Activated CD8-positive, alpha-beta memory T cell treated with anti-CD3 and anti-CD28 coated beads for 1 hour (primary cell): ENCODE measurements at places on chromosomes 2 and 18.

- no peak for DNase-seq
Observed at GRCh38 chr2:145464866-145465265, 944.9 kb upstream of the ZEB2 start.

- DNase-seq, result no peak
Observed at GRCh38 chr2:84449055-84449454, 10.0 kb downstream of the SUCLG1 start.

DNA sequence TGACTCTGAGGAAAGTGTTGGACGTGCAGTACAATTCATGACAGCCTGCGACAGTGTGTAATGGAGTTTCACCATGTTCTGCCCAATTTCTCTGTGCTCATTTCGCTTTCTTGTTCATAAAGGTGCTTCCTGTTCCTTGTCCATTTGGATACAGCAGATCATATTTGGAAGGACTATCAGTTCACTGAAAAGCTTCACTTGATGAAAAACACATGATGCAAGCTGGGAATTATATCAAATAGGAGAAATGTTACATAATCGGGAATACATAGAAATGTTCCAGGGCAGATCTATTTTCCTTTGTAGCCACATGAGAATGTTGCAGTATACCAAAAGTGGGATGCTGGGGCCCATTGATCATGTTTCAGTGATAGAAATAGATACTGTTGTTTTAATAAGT, 266.3 kb upstream of the SLC14A2 start:
- DNase-seq, result no peak

DNA sequence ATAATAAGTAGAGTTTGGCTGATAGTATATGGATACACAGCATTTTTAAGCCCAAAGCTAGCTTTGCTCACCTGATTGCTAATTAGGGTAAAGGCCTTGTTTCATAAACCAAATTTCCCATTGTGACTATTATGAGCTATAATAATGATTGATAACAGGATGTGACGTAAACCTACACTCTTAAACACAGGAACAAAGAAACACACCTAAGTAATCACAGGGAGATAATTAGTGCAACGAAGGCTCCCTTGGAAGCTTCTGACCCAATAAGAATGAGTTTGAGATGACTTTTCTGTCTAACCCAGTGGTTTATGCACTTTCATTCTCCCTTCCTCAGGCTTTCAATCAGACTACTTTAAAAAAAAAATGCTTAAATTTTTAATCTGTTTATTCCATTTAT, 683.2 kb downstream of the SATB2 start:
- no peak for DNase-seq

DNA sequence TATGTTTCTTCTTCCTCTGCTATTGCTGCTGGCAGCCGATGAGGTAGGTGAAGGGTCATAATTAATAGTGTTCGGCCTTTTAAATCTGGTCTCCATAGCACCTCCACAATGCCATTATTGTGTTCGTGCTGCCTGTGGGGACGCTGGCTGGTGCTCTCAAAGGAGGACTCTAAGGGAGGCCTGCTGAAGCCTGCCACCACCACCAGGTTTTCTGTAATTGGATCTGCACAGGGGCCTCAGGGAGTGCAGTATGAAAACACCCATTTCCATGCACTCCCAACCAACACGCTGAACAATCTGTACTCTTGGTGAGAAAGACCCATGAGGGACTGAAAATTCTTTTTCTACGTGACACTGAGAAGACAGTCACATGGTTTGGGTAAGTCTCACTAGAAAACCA, 17.6 kb upstream of the CLIP4 start:
- DNase-seq, result no peak

GRCh38 chr2:10306901-10307463, 4.3 kb downstream of the HPCAL1 start:
- no peak for DNase-seq

DNA sequence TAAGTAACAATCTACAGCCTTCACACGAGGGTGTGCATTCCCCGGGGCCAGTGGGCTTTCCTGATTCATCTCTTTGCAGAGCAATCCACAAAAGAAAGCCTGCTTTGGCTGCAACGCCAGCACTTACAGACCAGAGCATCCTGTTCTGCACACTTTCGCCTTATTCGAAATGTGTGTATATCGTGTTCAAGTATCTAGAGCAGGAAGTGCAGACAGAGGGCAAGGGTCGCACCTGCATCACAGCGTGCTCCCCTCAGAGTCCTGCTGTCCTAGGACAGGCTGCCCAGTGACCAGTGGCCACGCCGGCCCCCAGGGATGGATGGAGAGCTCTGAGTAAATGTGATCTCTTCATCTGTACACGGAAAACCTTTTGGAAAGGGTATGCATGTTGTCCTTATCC, 264.3 kb downstream of the ZNF516 start:
- DNase-seq, result no peak

DNA sequence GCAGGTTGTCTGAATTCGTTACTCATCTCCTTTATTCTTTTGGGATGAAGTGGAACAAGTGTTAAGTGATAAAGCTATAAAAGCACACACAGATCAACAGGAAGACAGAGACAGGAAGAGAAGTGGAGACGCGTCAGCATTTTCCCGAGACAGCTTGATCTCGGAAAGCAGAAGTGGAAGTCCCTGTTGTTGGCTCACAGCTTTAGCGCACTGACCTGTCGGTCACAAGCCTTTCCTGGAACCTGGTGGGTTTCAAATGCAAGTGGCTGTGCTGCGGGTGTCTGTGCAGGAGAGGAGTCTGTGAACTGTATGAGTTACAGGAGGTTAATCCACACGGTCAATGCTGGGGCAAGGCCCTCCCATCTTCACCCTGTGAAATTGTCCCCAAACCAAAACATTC, 116.6 kb upstream of the PELI1 start:
- DNase-seq, result no peak

DNA sequence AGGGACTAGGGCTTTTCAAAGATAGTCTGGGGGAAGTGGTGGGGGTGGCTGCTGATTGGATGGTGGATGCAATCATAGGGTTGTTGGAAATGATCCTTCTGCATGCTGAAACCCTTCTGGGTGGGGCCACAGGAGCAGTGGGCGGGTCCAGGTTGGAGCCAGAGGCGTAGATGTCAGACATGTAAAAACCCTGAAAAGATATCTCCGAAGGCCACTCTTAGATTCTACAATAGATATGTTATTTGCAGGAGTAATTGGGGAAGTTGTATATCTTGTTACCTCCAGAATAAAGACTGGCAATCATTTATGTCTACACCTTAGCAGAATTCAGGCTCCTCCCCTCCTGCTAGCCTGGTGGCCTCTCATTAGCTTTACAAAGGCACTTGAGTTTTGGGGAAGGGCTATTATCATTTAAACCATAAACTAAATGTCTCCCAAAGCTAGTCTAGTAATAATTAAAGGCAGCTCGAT, 8.2 kb upstream of the FAM98A start:
- DNase-seq, result no peak

- no peak for DNase-seq
Observed at GRCh38 chr2:47512581-47513083, 109.7 kb downstream of the MSH2 start.

DNA sequence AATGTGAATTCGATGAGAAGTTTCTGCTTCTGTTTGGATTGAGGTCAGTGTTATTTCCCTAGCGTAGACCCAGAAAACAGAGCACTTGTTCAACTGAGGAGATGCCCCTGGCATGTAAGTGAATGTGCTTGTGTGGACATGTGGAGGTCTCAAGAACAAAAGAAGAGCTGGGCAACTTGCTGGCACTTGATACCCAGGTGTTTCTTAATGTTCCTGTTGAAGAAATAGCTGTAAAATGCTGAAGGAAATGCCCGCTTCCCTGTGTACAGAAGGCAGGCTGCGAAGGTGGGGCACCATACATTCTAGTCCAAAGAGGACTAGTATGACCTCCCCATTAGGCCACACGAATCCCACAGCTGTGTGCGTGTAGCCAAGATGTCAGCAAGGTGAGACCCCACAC, 9.8 kb upstream of the LBH start:
- DNase-seq, result no peak

DNA sequence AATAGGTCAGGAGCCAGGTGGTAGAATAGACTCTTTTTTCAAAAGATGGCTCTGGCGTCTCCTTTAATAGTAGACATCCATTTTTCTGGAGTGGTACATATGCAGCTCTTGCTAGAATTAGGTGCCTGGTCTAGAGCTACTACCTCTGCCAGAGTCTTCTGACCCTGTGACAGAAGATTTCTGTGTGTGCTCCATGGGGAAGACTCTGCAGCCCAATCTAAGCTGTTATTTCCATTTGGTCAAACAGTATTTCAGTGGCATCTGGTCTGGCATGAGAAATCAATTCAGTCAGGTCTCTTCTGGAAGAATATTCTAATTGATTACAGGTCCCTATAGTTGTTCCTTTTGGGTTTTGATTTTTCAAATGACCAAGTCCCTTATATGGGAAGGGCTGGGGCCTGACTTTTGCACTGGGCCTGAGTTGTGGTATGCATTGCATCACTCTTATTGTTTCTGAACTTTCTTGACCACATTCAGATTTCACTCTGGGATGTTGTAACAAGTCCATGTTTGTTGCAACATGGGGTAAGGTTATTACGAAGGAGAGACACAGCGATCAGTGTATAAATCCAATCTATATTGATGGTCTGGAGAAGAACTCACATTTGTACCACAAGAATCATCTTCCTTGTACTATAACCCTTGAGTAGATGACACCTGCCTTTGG, 12.1 kb downstream of the MXD1 start:
- no peak for DNase-seq

DNA sequence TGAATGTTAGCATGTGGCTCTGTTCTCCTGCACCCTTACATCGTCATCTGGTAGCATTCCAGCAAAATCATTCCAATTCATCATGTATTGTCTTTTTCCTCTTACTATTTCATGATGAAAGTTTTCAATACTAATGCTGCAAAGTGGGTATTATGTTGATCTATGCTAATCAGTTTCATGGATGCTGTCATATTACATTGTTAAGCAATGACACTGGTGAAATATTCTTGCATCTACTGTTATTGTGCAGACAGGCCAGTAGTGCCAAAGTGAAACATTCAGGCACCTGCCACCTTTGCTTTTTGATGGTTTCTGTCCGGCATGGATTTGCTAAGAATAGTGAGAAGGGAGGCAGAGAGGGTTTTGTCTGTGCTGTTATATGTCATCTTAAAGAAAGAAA, 76.1 kb upstream of the SMIM21 start:
- DNase-seq, result no peak

GRCh38 chr2:172220121-172220520, 117.4 kb upstream of the DLX2 start:
- no peak for DNase-seq

DNA sequence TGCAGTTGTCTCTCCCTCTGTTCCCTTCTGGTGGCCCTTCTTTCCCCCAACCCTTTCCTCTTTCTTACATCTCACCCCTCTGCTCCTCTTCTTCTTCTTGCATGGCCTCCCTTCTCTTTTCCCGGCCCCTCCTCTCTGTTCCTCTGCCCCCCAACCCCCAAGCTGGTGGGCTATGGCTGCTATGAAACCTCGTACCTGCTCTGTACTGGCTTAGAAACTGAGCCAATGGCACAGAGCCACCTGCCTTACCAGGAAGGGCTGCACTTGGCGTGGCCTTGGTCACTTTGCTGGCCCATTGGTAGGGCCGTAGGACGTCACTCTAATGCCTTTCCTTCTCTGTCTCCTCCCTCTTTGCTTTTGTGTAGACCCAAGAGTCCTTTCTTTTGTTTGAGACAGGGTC, 78.9 kb downstream of the LRRFIP1 start:
- DNase-seq, result no peak

DNA sequence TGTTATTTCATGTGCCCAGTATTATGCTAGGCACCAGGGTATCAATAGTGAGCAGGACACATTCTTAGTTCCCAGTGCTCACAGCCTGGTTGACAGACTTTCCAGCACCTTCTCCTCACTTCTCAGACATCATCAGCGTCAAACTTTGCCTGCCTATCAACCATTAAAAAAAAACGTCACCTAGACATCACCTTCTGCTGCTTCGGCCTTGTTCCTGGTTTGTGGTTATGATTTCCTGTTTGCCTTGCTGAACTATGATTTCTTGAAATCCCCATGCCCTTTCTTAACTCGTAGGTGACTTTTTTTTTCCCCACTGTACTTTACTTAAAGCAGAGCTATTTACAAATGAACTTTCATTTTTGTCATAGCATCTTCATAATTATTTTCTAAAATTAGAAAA, 60.4 kb upstream of the NABP1 start:
- no peak for DNase-seq

DNA sequence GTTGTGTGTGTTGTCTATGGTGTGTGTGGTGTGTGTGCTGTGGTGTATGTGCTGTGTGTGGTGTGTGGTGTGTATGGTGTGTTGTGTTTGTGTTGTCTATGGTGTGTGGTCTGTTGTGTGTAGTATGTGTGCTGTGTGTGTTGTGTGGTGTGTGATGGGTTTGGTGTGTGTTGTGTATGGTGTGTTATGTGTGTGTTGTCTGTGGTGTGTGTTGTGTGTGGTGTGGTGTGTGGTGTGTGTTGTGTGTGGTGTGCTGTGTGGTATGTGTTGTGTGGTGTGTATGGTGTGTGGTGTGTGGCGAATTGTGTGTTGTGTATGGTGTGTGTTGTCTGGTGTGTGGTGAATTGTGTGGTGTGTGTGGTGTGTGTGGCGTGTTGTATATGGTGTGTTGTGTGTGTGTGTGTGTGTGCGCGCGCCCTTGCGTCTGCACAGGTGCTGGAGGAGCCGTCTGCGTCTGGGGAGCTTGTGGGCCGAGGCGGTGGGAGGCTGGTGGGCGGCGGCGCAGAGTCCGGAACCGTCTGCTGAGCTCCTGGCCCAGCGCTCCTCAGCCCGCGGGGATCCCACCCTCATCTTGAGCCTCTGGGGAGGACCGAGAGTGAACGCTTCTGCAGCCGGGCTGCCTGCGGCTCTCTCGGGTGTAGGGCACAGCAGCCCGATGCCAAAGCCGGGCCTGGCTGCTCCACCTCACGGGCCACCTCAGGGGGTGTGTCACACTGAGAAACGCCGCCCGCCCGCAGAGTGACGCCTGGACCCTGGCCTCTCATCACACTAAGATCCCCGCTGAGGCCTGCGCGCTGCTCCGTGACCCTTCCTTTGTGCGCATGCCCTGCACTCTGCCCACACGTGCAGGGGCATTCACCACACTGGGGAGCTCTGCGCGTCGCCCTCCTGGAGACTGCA, 8.8 kb upstream of the ADI1 start:
- no peak for DNase-seq

- DNase-seq, result no peak
Observed at GRCh38 chr2:127096718-127097470, 10.1 kb downstream of the BIN1 start.

DNA sequence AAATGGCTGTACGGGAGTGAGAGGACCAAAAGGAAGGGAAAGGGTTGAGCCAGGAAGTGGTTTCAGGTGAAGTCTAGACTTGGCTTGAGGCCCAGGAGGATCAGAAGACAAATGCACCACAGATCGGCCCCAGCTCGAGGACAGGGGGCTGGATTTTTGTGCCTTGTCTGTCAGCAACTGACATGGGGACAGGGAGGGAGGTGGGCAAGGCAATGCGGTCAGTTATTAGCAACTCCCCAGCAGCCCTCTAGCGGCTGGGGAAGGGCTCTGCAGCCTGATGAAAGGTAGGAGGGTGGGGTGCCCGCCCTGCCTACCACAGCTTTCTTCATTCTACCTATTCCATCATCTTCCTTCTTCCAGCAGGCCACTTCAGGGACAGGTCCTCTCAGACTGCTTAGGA, 50.0 kb downstream of the CPO start:
- DNase-seq, result no peak

GRCh38 chr2:241795021-241795999, 13.7 kb upstream of the NEU4 start:
- DNase-seq, result no peak
